ENCODE measurements at places on chromosomes 2 and 18.

DNA sequence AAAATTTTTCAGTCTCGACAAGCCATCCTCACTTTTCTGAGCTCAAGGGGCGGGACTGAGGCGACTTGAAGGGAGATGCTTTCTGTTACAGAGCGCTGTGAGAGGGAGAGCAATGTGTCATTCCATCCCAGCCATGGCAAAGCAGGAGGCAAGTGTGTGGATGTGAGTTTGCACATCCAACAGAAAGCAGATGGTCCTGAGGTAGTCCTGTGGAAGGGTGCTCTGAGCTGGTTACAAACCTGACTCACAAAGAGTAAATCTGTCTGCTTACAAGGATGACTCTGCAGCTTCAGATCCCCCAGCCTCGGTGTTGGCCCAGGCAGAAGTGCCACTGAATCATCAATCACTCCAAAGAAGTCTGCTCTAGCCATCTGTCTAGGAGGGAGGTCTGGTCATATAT, 482.0 kb upstream of the DCC start:
- H3K27me3 ChIP-seq, result no peaks in the 10 kb centered on the region
- H3K4me3 ChIP-seq, result no peak overlapping the region
- DNase-seq, result no peak
- no peaks in the 10 kb centered on the region for H3K4me1 ChIP-seq
- no peaks in the 10 kb centered on the region for H3K36me3 ChIP-seq

DNA sequence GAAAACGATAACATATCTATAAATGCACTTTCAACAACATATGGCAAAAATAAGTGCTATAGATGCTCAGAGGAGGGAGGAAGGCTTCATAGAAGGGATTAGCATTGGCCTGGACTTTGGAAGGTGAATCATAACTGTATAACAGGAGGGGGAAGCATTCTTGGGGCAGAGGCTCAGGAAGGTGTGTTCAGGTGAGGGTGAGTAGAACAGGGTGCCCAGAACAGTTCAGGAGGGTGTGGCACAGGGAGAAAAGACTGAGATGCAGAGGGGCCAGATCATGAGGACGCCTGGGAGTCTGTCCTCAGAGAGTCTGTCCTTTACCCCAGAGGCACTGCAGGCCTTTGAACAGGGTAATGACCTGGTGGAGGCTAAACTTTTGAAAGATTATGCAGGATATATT, 29.3 kb upstream of the MEP1B start:
- H3K27me3 ChIP-seq, result peaks cover 7% of the 10 kb centered on the region
- H3K36me3 ChIP-seq, result no peaks in the 10 kb centered on the region
- no peak for DNase-seq
- H3K4me1 ChIP-seq, result peaks cover 7% of the 10 kb centered on the region
- no peak overlapping the region for H3K4me3 ChIP-seq
- no peak overlapping the region for H3K27ac ChIP-seq

DNA sequence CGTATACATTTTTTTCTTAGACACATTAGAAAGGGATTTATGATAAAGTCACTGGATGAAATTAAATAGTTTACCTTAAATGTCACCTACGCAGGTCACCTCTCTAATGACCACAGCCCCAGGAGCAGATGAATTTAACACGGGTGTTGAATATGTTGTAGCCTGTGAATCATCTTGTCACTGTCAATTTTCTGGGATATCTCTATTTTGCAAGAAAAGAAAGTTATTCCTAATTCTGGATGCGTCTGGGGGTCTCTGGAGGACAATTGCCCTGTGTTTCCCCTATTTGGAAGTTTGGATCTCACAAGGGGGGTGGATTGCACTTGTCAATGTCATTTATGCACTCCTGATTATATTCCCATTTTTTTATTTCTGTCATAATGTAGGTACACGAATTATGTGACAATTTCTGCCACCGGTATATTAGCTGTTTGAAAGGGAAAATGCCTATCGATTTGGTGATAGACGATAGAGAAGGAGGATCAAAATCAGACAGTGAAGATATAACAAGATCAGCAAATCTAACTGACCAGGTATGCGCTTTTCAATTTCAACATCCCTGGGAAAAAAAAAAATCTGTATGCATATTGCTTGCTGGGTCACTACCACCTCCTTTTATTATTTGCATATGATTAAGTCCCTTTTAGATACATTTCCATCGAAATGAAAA, 7.7 kb downstream of the MEIS1 start:
- no peak overlapping the region for H3K4me3 ChIP-seq
- H3K36me3 ChIP-seq, result no peaks in the 10 kb centered on the region
- DNase-seq, result no peak
- H3K27me3 ChIP-seq, result peaks cover 77% of the 10 kb centered on the region
- no peak overlapping the region for H3K27ac ChIP-seq
- H3K4me1 ChIP-seq, result peaks cover 3% of the 10 kb centered on the region

- no peak for DNase-seq
- H3K27me3 ChIP-seq, result peaks cover 79% of the 10 kb centered on the region
- H3K4me3 ChIP-seq, result no peak overlapping the region
- no peak overlapping the region for H3K27ac ChIP-seq
- no peaks in the 10 kb centered on the region for H3K36me3 ChIP-seq
These were observed 13.5 kb upstream of the NTSR2 start for GRCh38 chr2:11683476-11683875.

DNA sequence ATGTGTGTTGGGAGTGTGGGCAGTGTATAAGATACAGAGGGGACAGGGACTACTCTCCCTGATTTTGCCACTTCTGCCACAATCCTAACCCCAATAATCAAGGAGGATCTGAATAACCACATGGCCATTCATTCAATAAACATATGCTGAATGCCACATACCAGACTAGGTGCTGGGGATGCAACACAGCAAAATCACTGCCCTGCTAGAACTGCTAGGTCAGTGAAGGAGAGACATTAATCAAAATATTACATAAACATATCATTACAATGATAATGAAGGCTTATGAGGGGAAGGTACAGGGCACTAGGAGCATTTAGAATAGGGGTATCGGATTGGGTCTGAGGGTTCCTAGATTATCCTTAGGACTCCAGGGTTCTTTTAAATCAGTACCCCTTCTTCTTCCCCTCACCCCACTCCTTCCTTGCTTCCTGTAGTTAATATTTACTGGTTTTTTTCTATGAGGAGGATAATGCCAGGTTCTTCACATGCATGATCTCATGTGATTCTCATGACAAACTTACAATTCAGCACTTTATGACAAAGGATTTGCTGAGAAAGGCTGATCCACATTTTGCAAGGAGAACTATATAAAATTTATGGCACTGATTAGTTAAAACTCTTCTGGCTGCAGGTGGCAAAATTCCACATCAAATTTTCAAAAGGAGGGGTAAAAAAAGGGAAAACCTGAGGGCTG, 56.4 kb upstream of the PCBP1 start:
- H3K27me3 ChIP-seq, result no peaks in the 10 kb centered on the region
- peaks cover 14% of the 10 kb centered on the region for H3K4me1 ChIP-seq
- H3K27ac ChIP-seq, result no peak overlapping the region
- H3K4me3 ChIP-seq, result no peak overlapping the region

DNA sequence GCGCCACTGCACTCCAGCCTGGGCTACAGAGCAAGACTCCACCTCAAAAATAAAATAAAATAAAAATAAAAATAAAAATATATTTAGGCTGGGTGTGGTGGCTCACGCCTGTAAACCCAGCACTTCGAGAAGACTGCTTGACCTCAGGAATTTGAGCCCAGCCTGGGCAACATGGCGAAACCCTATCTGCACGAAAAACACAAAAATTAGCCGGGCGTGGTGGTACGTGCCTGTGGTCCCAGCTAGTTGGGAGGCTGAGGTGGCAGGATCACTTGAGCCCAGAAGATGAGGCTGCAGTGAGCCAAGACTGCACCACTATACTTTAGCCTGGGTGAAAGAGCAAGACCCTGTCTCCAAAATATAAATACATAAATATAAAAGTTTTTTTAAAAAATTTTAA, 6.4 kb downstream of the RTN4 start:
- H3K27ac ChIP-seq, result no peak overlapping the region
- no peaks in the 10 kb centered on the region for H3K27me3 ChIP-seq
- no peak for DNase-seq
- peaks cover 40% of the 10 kb centered on the region for H3K4me1 ChIP-seq

DNA sequence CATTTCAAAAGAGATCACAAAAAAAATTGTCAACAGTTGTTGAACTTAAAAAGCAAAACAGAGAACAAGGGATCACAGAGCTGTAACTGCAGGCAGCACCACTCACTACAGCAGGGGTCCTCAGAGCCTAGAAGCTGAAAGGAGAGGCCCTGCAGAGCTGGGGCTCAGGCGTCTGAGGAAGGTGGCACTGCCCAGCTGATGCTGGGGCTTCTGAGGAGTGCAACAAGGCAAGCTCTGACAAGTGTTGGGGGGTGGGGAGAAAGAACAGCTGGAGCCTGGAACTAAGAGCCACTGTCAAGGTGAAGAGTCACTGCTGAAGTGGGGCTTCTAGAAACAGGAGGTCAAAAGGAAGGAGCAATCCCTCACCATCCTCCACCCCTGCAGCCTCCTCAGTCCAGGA, 46.2 kb downstream of the FTCDNL1 start:
- H3K27me3 ChIP-seq, result no peaks in the 10 kb centered on the region
- no peaks in the 10 kb centered on the region for H3K4me1 ChIP-seq
- no peak for DNase-seq
- H3K4me3 ChIP-seq, result no peak overlapping the region
- no peak overlapping the region for H3K27ac ChIP-seq

- no peaks in the 10 kb centered on the region for H3K4me1 ChIP-seq
- no peak overlapping the region for H3K4me3 ChIP-seq
- no peak for DNase-seq
These were observed 205.0 kb downstream of the RAD51AP2 start for GRCh38 chr2:17313261-17313660.

DNA sequence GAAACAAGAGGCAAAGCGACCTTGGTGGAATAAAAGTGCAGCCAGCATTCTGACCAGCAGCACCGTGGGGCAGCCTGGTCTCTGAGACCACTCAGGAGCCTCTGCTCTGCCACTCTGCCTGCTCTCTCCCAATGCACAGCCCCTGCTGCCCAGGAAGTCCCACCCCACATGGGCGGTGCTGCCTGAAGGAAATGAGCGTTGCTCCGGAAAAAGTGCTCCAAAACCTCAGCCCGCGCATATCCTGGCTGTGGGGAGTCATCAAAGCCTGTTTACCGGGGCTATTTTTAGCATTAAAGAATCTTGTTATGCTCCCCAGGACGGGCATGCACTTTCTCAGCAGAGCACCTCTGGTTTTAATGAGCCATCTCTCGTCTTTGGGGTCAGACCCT, 54.5 kb downstream of the EPAS1 start:
- peaks cover 64% of the 10 kb centered on the region for H3K36me3 ChIP-seq
- H3K4me1 ChIP-seq, result peaks cover 96% of the 10 kb centered on the region
- peak; percentile 89 for DNase-seq
- peaks cover 7% of the 10 kb centered on the region for H3K27me3 ChIP-seq

GRCh38 chr2:224574423-224575084, 10.6 kb downstream of the CUL3 start:
- no peak for DNase-seq
- no peaks in the 10 kb centered on the region for H3K27me3 ChIP-seq
- peaks cover 13% of the 10 kb centered on the region for H3K36me3 ChIP-seq
- peaks cover 62% of the 10 kb centered on the region for H3K4me1 ChIP-seq
- no peak overlapping the region for H3K27ac ChIP-seq
- H3K4me3 ChIP-seq, result no peak overlapping the region

GRCh38 chr2:80689106-80689505, 384.6 kb upstream of the LRRTM1 start:
- H3K4me1 ChIP-seq, result no peaks in the 10 kb centered on the region
- no peak overlapping the region for H3K27ac ChIP-seq
- no peaks in the 10 kb centered on the region for H3K27me3 ChIP-seq

DNA sequence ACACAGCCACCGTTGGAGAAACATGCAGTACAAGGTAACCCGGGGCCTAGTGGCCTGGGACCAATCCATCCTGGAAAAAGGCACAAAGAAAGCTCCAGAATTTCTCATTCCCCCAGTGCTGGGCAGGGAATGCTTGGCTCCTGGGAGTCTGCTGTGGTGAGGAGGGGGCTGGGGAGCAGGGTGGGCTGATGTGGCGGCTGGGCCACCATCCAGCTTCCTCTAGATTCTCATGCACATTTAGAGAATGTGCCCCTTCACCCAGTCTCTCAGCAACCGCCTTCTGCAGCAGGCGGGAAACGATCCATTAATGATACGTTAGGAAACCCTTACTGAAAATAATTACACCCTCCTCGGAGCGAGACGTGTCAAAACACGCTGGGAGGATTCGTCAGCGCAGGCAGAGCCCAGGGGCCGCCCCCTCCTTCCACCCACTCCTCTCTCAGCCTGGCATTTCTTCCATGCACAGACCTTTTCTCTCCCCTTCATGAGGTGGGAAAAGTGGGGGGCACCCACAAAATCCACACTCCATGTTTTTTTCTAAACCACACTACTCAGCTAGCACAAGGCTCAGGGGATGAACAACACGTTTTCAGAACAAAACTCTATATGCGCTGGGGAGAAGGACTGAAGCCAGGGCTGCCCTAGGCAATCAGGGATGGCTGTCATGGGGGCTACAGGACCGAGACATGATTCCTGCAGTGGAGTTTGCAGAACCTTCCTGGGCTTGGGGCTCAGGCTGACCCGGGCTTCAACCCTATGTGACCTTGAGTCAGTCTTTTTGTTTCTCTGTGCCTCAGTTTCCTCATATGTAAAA, 56.1 kb upstream of the SMAD7 start:
- no peak for DNase-seq
- no peaks in the 10 kb centered on the region for H3K4me1 ChIP-seq
- no peak overlapping the region for H3K27ac ChIP-seq
- H3K4me3 ChIP-seq, result no peak overlapping the region
- H3K36me3 ChIP-seq, result no peaks in the 10 kb centered on the region

GRCh38 chr2:17272170-17272569, 246.1 kb downstream of the RAD51AP2 start:
- no peaks in the 10 kb centered on the region for H3K4me1 ChIP-seq
- H3K36me3 ChIP-seq, result no peaks in the 10 kb centered on the region
- H3K27me3 ChIP-seq, result no peaks in the 10 kb centered on the region
- no peak overlapping the region for H3K27ac ChIP-seq
- no peak for DNase-seq

DNA sequence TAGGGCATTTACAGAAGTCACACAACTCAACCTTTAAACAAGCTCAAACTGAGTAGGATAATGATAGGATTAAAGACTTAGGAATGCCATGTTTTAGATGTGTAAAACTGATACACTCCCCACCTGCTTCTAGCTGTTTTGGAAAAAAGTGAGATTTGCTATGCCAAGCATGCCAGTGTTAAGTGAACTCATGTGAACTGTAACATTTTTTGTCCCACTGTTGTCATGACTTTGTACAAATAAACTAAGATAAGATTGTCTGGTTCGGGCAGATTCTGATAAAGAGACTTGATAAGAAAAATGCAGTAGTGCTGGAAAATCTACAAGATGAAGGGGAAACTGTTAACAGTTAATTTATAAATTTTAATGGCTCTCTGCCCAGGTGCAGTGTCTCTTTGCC, 66.5 kb downstream of the GLS start:
- peak overlapping the region; percentile 3 for H3K27ac ChIP-seq
- H3K36me3 ChIP-seq, result no peaks in the 10 kb centered on the region
- no peaks in the 10 kb centered on the region for H3K27me3 ChIP-seq

GRCh38 chr18:36217348-36217747, 30.1 kb downstream of the MOCOS start:
- no peak overlapping the region for H3K4me3 ChIP-seq
- no peak overlapping the region for H3K27ac ChIP-seq
- DNase-seq, result no peak

GRCh38 chr2:71332435-71332796, 834 bp downstream of the ZNF638 start:
- peak overlapping the region; percentile 100 for H3K4me3 ChIP-seq
- H3K27ac ChIP-seq, result peak overlapping the region; percentile 99
- H3K27me3 ChIP-seq, result peaks cover 9% of the 10 kb centered on the region
- peaks cover 29% of the 10 kb centered on the region for H3K4me1 ChIP-seq
- peaks cover 19% of the 10 kb centered on the region for H3K36me3 ChIP-seq

All from activated naive CD4-positive, alpha-beta T cell treated with anti-CD3 and anti-CD28 coated beads, Interleukin-2, amount 10 ng/mL, durations not matched to agents 7 days and 5 days (primary cell).